ENCODE measurements at places on chromosomes 3 and 15.

- no peak for DNase-seq
These were observed 539.3 kb downstream of the SQOR start for GRCh38 chr15:46174122-46174521.

DNA sequence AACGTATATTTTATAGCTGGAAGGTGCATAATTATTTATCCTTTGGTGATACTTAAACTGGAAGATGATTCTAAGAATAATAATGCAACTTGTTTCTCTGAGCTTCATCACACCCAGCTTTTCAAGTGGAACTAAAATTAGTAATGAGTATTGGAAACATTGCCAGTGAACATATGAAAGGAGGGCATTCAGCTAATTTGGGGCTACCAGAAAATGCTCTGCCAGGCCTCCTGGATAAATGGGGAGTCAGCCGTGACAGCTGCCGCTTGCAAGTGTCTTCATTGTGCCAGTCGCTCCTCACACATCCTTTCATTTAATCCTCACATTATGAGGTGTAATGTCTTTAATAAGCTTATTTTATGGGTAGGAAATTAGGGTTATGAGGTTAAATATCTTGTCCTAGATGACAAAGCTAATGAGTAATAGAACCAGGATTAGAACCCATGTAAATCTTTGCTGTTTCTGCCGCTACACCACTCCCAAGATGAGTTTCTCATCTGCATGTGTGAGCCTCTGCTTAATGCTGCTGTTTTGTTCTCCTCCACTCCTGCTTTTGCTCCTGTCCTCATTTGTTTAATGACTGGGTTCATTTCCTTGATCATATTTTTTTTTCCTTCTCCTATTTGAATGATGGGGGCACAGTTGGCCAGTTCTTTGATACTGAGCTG, 155.7 kb downstream of the PLCL2 start:
- DNase-seq: no peak

GRCh38 chr3:181488536-181488935, 223.2 kb upstream of the SOX2 start:
- DNase-seq: no peak

- no peak for DNase-seq
These were observed 5.6 kb upstream of the PYDC2 start for GRCh38 chr3:191455257-191455952.

- DNase-seq: no peak
These were observed 24.6 kb downstream of the ALDH1L1 start for GRCh38 chr3:126155819-126156218.

- DNase-seq: no peak
These were observed 8.8 kb downstream of the STOML1 start for GRCh38 chr15:73983211-73983727.

Data from AG09319 (cell line).